ENCODE measurements at places on chromosomes 7 and 10.

GRCh38 chr10:116697816-116698215, 44.5 kb downstream of the HSPA12A start:
- no peak for DNase-seq

- no peak for DNase-seq
Measured at GRCh38 chr7:140489026-140489359, 9.7 kb upstream of the MKRN1 start.

DNA sequence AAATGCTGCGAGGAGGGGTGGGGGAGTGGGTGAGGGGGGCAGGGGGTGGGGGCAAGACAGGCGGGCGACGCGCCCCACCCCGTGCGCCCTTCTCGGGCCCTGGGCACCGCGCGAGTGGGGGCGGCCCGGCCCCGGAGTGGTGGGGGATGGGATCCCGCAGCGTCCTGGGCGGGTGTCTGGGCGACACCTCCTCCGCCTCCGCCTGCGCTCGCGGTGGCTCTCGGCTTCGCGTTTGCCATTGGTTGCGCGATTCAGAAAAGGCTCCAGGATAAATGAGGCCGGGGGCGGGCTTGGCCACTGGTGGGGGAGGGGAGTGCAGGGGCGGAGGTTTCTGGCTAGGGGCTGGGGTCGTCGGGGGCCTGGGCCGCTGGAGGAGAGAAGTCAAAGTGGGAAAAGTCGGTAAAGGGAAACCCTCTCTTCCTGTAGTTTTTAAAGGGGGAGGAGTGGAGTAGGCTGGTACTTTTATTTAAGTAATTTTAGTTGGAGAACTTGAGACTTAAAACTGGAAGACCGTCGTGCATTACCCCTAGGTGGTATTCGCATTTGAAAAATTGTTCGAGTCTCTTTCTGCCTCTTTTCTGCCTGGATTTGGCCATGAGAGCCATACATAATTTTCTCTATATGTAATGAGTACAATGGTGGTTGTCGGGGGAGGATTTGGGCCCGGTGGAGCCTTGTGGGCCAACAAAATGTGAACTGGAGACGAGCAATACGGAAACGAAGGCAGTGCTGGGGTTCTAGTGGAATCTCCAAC, 992 bp upstream of the IGF2BP3 start:
- peak; percentile 92 for DNase-seq

- no peak for DNase-seq
Measured at GRCh38 chr10:18214691-18215563, 74.7 kb downstream of the CACNB2 start.

GRCh38 chr10:21498377-21498776, 27.1 kb downstream of the SKIDA1 start:
- DNase-seq, result no peak

DNA sequence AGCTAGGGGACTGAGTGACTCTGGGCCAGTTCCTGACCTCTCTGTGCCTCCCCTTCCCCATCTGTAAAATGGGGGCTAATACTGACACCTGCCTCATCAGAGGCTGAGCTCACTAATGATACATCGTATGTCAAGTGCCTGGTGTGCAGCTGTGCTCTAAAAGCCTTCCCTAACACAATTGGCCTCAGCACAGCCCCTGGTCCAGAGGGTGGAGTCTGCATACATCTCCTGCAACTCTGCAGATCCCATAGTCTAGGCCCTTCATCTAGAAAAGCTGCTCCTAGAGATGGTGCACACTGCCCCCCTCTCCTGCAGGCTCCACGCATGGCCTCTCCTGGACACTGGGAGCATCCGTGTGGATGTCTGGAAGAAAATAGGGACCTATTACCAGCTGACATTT, 255.0 kb downstream of the RPS24 start:
- DNase-seq, result peak; percentile 31

DNA sequence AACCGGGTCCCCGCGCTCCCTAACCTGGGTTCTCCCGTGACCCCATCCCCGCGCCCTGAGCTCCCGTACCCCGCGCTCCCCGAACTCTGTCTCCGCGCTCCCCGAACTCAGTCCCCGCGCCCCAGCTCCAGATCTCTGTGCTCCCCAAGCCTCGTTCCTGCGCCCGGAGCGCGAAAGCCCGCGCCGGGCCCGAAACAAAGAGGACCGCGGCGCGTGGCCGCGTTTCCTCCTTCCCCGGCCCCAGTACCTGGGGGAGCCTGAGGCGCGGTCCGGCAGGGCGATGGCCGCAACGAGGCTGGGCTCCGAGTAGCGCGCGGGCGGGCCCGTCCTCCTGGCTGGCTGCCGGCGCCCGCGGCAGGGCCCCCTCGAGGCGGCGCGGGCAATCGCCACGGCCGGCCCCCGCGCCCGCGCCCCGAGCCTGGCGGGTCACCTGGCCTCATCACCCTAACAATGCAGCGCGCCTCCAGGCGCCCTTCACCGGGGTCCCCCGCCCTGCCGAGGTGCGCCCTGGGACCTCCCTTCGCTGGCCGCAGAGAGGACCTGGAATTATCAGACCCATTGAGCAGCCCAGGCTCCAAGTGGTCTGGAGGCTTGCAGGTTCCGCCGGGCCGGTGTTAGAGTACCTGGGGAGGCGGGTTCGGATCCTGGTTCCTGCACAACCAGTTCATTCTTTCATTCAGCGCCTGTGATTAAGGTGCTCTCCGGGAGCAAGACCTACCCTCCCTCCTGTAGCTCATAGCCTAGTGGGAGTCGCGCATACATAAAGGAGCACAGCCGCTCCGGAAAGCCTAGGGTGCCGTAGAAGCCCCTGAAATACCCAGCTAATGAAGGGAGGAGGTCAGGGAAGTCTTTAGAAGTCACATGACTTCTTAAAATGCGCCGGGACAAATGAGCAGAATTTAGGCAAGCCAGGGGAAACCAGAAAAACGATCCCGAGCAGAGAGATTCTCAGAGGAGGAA, at the start of gene TNS3:
Gene TNS3, minus strand, starts transcription at position 308 of the 960 bp plus-strand sequence. CDS start 142,475 bp downstream, outside the sequence.
- no peak for DNase-seq

DNA sequence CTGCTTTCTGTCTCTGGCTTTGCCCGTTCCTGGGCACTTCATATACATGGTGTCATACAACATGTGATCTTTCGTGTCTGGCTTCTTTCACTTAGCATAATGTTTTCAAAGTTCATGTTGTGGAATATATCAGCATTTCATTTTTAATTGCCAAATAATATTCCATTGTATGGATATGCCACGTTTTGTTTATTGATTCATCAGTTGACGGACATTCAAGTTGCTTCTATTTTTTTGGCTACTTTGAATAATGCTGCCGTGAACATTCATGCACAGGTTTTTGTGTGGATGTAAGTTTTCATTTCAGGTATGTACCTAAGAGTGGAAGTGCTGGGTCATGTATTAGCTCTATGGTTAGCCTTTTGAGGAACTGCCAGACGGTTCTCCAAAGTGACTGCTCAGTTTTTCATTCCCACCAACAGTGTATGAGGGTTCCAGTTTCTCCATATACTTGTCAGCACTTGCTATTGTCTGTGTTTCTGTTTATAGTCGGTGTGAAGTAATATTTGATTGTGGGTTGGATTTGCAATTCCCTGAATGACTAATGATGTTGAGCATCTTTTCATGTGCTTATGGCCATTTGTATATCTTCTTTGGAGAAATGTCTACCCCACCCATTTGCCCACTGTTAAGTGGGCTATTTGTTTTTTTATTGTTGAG, 401.4 kb upstream of the GALNT17 start:
- DNase-seq, result no peak

DNA sequence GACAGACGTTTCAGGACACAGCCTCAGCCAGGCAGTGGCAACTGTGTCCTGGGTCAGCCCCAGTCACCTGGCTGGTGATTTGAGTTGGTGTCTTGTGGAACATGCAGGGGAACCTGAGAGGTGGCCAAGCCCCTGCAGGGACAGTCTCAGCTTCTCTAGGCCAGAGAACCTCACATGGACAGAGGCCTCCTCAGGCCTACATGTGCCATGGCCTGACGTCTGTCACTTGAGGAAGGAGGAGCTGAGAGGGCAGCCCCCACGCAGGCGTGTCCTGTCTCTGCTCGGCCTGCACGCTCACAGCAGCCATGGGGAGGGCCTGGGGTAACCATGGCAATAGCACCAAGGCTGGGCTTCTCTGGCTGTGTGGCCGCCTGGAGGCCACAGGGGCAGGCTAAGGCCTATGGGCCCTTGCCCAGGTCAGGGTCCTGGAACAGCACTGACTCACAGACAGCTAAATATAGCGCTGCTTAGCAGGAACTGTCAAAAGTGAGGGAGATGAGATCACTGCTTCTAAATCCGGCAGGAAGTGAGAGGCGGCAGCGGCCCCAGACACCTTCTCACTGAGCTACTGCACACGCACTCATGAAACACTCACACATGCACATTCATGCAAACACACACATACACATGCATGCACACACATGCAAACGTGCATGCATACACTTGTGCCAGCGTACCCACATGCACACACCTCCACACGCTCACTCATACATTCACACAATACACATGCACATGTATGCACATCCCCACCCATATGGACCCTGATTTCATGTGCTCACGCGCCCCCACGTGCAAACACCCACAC, 57.0 kb downstream of the YKT6 start:
- DNase-seq, result no peak

GRCh38 chr7:150979713-150980390, 1.7 kb upstream of the KCNH2 start:
- DNase-seq, result no peak

GRCh38 chr10:115649217-115649616, 556.1 kb downstream of the ATRNL1 start:
- no peak for DNase-seq

- DNase-seq, result no peak
Measured at GRCh38 chr10:43214956-43215561, 51.8 kb downstream of the RASGEF1A start.

Data from NCI-H1436 (cell line).